Cerebellar nuclear complex (tissue), 1 donor: ENCODE measurements at places on chromosomes 5 and 9.

GRCh38 chr9:3922846-3923245 is 377.0 kb downstream of the GLIS3 start:
- no peak for DNase-seq

DNA sequence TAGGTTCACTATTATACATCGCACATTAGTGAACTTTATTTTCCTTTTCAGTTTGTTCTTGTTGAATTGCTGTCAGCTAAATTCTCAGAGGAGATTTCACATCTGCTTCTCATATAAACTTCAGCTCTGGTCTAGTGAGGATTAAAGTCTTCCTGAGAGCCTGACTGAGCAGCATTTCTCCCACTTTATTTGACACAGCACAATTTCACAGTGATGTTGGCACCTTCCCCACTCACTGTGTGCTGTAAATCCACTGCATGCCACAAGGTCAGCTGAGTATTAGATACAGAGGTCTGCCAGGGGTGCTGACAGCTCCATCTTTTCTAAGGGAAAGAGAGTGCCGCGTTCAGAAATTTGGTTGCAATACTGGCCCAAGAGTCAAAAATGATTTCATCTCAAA is 567.4 kb downstream of the PRR16 start:
- DNase-seq: no peak

GRCh38 chr5:149853331-149853648 is 91.3 kb downstream of the PDE6A start:
- no peak for DNase-seq

DNA sequence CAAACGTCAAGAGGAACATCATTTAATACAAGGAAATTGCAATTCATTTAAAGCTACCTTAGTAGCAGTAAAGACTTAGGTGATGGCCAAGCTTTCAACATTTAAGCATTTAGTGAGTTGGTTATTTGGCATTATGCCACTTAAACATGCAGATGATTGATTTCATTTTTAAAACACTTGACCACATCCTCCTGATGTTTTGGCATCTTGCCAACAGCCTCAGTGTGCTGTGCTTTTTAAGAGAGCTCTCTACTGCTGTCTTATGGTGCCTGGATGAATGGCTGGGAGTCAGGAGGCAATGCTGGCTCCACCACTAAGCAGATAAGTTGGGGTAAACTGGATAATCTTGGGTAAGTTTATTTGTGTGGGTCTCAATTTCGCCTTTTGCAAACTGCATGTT is 364.5 kb downstream of the MAN2A1 start:
- DNase-seq: no peak

- no peak for DNase-seq
These were observed 94.0 kb downstream of the SMARCA2 start for GRCh38 chr9:2109069-2109650.

- no peak for DNase-seq
These were observed 4.8 kb downstream of the C5orf22 start for GRCh38 chr5:31536873-31537272.

- DNase-seq: no peak
These were observed 958 bp upstream of the HSPA5 start for GRCh38 chr9:125241863-125242739.

DNA sequence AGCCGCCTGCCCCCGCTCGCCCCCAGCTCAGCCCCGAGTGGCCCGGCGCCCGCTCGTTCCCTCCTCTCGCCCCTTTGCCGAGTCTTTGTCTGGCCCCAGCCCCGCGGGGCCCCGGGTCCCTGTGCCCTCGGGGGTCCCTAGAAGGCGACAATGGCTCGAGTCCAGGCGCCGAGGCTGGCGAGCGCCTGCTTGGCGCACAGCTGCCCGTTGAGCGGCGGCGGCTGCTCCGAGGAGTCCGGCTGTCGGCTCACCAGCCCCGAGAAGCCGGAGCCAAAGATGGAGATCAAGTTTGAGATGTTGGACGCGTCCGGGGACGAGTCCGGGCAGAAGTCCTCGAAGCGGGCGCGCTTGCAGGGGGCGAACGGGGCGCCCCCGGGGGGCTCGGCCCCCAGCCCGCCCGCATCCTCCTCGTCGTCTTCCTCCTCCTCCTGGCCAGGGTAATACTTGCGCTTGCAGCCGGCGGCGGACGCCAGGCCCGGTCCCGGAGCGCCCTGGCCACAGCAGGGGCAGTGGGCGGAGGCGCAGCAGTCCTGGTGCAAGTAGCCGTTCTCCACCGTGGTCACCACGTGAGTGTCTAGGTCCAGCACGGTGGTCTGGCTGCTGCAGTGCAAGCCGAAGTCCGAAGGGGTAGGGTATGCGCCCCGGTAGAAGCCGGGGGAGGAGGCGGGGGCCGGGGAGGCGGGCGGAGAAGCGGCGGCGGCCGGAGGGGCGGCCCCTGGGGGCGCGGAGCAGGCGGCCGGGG is 1.2 kb downstream of the IER5L start:
- DNase-seq: no peak

DNA sequence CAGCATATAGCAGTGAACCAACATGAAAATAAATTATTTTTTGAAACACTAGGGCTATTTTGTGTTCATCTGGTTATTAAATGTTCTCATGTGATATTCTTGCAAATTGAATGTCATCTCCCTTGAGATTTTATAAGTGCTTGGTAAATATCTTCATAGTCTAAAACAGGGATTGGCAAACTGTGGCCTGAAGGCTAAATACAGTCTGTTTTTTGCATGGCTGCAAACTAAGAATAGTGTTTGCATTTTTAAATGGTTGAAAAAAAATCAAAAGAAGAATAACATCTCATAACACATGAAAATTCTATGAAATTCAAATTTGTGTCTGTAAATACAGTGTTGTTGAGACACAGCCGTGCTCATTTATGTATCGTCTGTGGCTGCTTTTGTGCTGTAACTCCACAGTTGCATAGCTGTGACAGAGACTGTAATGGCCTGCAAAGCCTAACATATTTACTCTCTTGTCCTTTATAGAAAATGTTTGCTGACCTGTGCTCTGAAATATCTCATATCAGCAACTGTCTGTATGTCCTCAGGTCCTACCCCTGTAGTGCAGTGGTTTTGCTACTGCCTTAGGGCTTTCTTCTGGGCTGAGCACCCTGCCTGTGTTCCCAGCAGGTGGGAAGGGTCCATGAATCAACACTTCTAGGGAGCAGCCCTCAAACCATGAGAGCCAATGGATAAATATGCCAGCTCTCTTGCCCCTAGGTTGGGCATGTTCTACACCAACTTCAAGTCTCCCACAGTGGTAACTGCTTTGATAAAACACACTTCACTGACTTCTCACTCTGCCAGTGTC is 41.7 kb upstream of the ARRDC3 start:
- no peak for DNase-seq

DNA sequence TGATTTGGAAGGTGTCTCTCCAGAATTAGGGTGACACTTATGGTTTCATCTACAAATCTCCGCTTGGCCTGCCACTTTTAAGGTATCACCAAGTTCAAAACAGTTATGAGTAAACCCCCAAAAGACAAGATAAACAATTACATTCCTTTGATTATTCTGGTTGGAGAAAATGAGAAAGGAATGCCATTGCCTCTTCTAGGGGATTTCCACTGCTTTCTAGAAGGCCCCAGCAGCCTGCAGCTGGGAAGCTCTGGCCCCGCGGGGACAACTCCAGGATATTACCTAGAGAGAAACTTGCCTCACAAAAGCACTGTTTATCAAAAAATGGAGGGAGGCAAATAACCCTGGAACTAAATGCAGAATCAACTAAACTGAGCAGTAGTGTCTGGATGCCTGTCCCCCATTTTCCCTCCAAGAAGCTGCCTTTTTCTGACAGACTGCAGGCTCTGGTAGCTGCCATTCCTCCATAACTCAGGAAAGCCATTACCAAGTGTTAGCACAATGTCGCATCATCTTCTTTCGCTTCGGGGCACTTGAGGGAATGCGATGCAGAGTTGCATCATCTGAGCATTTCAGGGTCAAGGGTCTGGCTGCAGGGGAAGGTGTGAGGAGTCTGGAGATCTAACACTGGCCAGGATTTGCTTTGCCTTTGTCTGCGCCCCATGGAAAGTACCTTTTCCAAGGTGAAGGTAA is 71.5 kb upstream of the PLPP6 start:
- no peak for DNase-seq

DNA sequence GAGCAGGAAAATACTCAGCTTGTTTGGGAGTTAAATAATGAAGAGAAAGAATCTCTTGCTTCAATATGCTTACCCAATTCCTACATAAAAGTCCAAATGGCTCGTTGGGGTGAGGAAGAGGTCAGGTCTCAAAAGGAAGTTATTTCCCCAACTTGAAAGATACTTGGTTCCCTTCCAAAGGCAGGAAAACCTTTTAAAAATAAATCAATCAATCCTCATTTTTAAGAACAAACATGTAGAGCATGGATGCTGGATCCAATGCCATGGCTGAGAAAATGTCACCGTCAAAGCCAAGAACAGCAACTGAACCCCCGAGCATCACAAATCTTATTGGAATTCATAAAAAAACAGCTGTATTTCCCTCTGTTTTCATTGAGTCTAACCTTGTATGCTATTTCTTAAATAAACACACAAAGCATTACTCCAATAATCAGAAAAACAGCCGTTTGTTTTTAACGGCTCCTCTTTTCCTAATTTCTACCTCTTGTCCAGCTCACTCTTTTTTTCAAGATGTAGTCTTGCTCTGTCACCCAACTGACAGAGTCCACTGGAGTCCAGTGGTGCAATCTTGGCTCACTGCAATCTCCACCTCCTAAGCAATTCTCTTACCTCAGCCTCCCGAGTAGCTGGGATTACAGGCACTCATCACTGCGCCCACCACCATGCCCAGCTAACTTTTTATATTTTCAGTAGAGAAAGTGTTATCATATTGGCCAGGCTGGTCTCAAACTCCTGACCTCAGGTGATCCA is 140.7 kb downstream of the GNA14 start:
- no peak for DNase-seq

- no peak for DNase-seq
These were observed 872.9 kb downstream of the TAF11L14 start for GRCh38 chr5:18507114-18507513.

GRCh38 chr9:89756891-89757537 is 152.2 kb downstream of the GADD45G start:
- DNase-seq: no peak

- no peak for DNase-seq
These were observed 591.6 kb upstream of the DMAC1 start for GRCh38 chr9:8391132-8391531.

GRCh38 chr5:600886-601541 is 11.1 kb upstream of the CEP72 start:
- DNase-seq: no peak

- DNase-seq: no peak
These were observed 639.7 kb downstream of the CCDC171 start for GRCh38 chr9:16192403-16193017.

- DNase-seq: no peak
These were observed 86.3 kb downstream of the LPAR1 start for GRCh38 chr9:110951805-110952539.

- DNase-seq: no peak
These were observed 87.1 kb upstream of the ELL2 start for GRCh38 chr5:96048763-96049162.

DNA sequence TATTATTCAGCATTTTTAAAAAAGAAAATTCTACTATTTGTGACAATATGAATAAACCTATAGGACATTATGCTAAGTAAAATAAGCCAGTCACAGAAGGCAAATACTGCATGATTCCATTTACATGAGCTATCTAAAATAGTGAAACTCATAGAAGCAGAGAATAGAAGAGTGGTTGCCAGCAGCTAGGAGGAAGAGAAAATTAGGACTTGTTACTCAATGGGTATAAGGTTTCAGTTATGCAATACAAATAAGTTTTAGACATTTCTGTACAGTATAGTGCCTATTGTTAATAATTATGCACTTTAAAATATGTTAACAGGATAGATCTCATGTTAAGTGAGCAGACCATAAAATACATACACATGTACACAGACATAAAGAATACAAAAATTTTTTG is 73.8 kb upstream of the SPINK5 start:
- DNase-seq: no peak

DNA sequence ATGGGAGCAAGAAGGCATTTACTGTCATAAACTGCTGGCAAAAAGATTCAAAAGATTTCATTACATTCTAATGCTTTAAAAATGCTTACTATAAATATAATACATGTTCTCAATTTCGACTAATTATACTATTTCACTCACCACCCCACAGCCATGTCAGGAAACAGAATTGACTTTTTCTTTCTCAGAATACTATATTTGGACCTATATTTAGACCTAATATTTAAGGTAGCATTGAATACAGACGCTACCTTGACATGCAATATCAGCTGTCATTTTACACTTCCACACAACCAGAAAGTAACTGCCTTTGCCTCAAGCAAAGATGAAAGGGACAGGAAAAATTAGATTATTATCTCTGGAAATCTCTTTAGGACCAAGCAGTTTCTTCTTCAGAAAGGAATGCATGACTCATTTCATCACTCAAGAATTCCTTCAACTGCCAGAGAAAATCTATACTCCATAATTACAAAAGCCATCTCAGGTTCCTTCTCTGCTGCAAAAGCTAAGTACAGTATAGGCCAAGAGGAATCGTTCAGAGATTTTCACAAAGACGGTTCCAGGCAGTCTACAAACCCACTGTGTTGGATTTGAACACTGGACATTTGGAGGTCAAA is 11.8 kb upstream of the UBE2QL1 start:
- DNase-seq: no peak

GRCh38 chr5:173391031-173391430 is 62.8 kb upstream of the STC2 start:
- no peak for DNase-seq

- no peak for DNase-seq
These were observed 55.9 kb upstream of the TEX48 start for GRCh38 chr9:114737847-114738246.
